GM23338 (cell line): ENCODE measurements at places on chromosomes 7 and 10. TPM values are rescaled to one million over a fixed set of nuclear protein-coding genes. Genes with fewer than 3 reads are reported as not detected.

Gene TUBB8
- 1.1 and 1.4 TPM in 2 replicates for total RNA-seq

Gene CAV1
- total RNA-seq = 16.0 and 22.5 TPM in 2 replicates

DNA sequence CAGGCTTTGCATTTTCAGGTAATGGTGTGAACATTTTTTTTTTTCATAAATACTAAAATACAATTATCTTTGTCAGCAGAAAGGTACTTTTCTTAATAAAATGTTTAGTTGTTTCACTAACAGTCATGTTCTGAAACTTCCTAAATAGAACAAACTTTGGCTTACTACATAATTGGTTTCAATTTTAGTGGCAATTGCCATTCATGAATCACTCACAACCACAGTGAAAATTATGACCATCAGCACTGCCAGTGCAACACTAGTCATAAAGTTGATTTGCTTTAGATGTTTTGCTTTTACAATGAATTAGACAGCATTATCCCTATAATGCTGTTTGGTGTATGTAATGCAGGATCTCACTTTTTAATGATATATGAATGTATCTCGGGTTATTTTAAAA lies 297.6 kb upstream of the PLXDC2 start:
- H3K27me3 ChIP-seq = no peaks in the 10 kb centered on the region
- H3K27ac ChIP-seq = no peak overlapping the region
- no peak overlapping the region for H3K4me3 ChIP-seq
- no peaks in the 10 kb centered on the region for H3K36me3 ChIP-seq
- DNase-seq = no peak

Gene KEL
- 3.6 TPM in 1 of 2 replicates, not detected in the other for total RNA-seq

GRCh38 chr10:110068780-110069179 lies 61.0 kb downstream of the ADD3 start:
- no peaks in the 10 kb centered on the region for H3K36me3 ChIP-seq
- no peak for DNase-seq
- H3K27ac ChIP-seq = no peak overlapping the region
- H3K4me3 ChIP-seq = no peak overlapping the region

DNA sequence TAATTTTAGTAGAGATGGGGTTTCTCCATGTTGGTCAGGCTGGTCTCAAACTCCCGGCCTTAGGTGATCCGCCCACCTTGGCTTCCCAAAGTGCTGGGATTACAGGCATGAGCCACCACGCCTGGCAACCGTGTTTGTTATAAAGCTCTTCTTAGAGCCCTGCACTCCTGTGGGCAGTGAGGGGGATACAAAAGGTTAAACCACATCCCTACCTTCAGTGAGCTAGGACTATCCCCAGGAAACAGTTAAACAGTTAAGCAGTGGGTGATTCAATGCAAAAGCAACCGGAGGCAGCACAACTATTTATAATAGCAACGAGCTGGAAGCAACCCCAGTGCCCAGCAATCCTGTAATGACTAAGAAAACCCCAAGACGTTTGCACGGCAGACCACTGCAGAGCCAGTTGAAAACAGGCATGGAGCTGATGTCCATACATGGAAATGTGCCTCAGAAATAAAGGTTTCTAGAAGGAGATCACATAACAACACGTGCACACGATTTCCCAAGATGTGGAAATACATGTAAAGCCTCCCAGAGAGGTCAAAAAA lies 107.2 kb upstream of the LYZL2 start:
- no peak overlapping the region for H3K4me3 ChIP-seq
- H3K27me3 ChIP-seq = no peaks in the 10 kb centered on the region
- DNase-seq = no peak

DNA sequence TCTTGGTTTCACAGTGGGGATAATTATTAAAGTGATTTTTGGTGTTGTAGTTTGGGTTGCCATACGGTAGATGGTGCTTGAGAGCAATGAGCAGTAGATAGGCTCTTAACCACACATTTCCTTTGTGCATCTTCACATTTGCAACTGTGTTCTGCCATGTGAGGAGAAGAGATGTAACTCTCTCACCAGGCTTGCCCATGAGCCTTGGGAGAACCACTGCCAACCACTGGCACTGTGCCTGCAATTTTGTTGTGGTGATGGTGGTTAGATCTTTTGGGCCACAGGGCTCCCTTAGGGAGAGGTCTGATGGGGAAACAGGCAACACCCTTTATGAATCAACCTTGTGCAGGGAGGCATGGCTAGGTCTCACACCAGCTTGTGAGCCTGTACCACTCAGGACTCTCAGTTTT lies 204.3 kb downstream of the CCDC7 start:
- H3K36me3 ChIP-seq = no peaks in the 10 kb centered on the region; the same call in 1 of the 2 replicates
- no peaks in the 10 kb centered on the region for H3K27me3 ChIP-seq
- no peaks in the 10 kb centered on the region for H3K4me1 ChIP-seq
- H3K27ac ChIP-seq = no peak overlapping the region
- no peak overlapping the region for H3K4me3 ChIP-seq
- DNase-seq = peak; percentile 2

Gene GIMAP1
- total RNA-seq = not detected in 2 replicates

DNA sequence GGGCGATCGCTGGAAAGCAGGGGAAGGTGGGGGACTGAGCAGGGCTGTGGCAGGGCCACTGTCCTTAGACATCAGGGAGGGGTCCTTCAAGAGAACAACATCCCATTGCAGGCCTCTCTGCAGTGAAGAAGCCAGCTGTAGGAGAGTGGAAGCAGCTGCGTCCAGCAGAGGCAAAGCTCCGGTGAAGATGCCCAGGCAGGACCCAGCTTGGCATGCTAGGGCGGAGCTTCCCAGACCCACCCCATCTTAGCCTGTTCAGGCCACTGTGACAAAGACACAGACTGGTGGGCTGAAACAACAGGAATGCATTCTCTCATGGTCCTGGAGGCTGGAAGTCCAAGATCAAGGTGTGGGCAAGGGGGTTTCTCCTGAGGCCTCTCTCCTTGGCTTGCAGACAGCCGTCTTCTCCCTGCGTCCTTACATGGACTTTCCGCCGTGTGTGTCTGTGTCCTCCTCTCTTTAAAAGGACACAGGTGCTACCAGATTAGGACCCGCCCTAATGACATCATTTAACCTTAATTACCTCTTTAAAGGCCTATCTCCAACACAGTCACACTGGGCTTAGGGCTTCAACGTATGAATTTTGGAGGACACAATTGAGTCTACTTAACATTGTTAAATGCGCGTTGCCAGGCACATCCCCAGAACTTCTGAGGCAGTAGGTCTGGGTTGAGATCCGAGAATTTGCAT lies 178.1 kb upstream of the GRB10 start:
- peaks cover 48% of the 10 kb centered on the region for H3K27me3 ChIP-seq
- H3K36me3 ChIP-seq = no peaks in the 10 kb centered on the region
- no peak overlapping the region for H3K4me3 ChIP-seq

Gene GNG11
- 0.89 and 1.6 TPM in 2 replicates for total RNA-seq
